Spleen (tissue), 13 donors: ENCODE measurements at places on chromosomes 6 and 20.

DNA sequence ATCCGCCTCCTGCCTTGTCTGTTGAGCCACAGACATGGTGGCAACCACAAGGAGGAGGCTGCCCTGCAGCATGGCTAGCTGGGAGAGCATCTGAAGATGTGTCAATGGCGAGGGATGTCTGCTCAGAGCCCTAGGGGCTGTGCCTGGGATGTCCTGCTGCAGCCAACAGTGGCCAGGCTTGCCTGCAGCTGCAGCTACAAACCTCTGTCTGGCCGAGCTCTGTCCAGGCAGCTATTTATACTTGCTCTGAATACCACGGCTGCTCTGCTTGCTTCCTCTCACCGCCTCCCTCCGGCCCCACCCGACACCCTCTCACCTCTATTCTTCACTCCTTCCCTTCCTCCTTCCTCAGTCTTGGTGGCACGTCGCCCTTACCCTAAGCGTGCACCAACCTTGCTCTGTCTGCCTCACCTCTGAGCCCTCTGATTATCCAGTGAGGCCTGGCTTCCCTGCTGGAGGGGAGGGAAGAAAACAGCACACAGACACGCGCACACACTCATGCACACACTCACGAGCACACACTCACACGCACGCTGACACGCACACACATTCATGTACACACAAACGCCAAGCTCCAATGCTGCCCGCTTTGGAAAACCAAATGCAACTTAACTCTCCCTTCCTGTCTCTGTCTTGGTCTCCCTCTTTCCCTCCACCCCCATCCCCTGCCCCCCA, at the start of gene ANGPT4:
ANGPT4 (minus strand) TSS at position 210 of the 675 bp plus-strand sequence; CDS start at position 90, 120 bp downstream.
- no peak for DNase-seq

- DNase-seq = peak; percentile 88
Observed at GRCh38 chr6:33277663-33278391, 904 bp downstream of the B3GALT4 start.

DNA sequence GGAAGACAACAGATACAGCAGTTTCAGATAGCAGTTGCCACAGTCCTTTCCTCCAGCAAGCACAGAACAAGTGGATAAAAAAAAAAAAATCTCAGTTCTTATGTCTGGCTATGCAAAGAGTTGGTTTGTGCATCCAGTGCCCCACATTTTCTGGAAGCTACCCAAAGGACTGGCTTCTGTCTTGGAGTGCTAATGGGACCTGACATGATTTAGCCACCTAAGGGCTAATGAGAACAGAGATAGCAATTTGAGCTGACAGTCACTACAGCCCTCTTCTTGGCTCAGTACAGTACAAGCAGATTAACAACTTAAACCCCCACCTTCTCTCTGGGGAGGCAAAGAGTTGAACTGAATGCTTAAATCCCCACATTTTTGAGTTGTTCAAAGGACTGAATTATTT, 976.8 kb downstream of the TBC1D32 start:
- no peak for DNase-seq

DNA sequence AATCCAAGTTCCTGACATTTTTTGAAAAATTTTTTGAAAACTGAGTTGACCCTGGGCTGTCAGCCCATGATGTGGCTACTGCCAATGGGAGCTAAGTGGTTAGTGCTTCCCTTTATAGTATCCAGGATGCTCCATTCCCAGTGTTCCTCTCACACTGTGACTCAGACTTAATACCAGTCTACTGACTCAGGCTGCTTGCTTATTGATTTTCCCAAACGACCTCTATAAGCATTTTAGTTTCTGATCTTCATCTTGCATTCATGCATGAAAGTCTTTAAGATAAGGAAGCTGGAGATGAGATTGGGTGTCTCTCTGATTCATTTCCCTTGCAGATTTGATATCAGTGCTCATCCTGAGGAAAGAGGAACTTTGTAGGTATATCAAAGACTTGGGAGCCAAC, 560.0 kb downstream of the TBC1D32 start:
- no peak for DNase-seq
